ENCODE measurements at places on chromosomes 16 and 17.

- DNase-seq, result no peak
Observed at GRCh38 chr16:19348578-19349315, 63.2 kb downstream of the CLEC19A start.

DNA sequence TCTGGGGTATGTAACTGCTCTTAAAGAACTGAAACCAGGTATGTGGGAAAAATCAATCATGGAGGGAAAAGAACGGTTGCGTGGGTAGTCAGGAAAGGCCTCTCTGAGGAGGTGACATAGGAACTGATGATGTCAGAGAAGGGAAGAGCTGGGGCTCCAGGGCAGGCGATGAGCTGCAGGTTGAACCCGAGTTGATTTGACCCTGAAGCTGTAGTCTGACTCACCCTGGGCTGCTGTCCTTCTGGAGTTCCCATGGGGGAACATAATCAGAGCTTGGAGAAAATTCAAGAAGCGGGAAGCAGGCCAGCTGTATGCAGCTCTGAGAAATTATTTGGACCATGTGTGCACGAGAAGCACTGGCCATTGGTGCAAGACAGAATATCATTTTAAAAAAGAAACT is 16.7 kb downstream of the SLC6A2 start:
- DNase-seq, result peak; percentile 79

- DNase-seq, result no peak
Observed at GRCh38 chr16:13961099-13961811, 41.3 kb downstream of the ERCC4 start.

DNA sequence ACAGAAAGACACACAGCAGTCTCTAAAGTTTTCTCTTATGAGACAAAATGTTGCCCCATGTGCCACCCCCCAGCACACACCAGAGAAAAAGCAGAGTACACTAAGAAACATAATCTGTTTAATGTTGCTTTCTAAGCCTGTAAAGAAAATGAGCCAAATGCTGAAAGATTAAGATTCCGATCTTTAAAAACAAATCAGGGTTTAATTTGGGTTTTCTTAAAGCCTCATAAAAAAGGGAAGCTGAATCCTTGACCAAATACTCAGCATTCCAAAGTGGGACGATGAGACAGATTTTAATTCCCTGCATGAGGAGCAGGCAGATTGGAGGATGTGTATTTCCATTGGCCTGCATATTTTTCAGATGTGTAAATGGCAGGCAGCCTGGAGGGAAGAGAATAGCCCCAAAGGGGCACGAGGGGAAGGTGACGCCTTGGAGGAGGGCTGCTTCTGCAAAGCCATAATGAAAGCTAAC is 118.4 kb downstream of the COPRS start:
- peak; percentile 97 for DNase-seq

DNA sequence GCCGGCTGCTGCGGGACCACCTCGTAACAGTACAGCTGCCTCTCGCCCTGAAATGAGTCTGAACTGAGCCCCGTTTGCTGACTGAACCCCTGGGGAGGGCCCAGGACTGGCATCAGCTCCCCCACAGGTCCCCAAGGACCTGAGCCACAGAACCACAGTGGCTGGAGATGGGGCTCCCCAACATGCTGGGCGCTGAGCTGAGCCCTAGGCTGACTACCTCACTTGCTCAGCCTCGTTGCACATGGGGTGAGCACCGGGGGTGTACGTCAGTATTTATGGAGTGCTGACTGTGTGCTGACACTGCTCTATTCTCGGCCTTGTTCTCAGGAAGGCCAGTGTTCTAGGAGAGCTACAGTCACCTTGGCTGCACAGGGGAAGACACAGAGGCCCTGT is 6.6 kb upstream of the VASN start:
- no peak for DNase-seq

DNA sequence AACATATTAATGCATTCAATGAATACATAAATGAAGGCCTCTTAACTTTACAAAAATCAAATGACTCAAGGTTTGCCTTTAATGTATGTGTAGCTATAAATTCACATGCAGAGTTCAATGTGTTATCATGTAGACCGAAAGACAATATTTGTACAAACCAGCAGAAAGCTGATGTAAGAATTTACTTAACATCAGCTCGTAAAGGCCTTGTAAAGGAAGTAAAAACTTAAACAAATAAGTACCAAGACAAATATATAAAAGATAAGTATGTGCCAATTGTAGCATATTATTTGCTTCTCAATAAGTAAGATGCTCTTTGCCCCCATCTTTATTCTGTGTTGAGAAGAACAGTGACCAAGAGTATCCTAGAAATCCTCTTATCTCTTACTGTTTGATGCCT is 105.7 kb downstream of the SYCE1L start:
- no peak for DNase-seq

GRCh38 chr17:68801335-68802247 is 153.6 kb downstream of the ABCA8 start:
- no peak for DNase-seq

- peak; percentile 2 for DNase-seq
Observed at GRCh38 chr16:81261049-81261648, 22.7 kb downstream of the BCO1 start.

DNA sequence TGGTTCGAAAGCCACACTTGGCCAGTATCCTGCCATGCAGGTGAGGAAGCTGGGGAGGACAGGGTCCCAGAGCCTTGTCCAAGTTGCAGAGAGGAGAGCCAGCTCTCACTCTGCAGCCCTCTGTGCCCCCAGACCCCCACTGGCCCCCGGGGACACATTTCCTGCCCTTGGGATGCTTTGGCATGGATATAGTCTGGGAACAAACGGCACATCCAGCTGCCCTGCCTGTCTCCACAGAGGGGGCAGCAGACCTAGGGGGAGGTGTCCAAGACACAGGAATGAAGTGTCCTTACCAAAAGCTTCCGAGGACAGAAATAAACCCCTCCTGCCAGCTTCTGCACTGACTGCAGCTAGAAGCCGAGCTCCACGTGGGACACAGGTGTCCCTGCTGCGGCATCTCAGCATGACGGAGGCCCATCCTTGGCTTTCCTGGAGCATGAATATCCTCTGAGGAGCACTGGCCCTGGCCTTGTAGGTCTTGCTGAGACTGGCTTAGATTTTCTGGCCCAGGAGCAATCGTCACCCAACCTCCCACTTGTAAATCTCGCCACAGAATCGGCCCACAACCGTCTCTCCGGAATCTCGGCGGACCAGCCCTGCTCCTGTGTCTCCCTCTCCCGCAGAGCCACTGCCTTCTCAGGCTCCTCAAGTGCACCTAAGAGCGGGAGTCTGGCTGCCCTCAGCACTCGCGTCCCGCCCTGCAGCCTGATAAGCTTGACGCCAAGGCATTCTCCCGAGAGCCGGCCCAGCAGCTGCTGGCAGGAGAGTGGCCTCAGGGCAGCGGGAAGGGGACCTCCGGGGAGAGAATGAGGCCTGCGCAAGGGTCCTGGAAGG is 1.1 kb upstream of the CAPN15 start:
- peak; percentile 40 for DNase-seq
